ENCODE measurements at places on chromosomes 7 and 10.

- DNase-seq = no peak
Measured at GRCh38 chr7:146875981-146876380, 759.4 kb downstream of the CNTNAP2 start.

DNA sequence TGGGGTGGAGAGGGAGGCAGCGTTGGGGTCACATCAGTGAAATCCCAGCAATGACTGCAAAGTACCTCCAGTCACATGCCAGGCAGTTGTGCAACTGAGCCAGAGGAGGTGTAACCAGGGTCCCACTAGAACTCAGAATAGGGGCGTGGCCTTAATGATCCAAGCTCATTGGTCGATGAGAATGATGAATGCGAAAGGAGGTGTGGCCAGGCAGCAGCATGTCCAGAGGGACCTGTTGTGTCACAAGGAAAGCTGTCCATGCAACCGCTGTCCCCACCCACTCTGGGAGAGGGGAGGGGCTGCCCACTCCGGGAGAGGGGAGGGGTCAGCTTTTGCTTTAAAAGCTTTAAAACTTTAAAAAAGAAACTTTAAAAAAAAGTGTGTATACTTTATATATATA, 25.3 kb upstream of the MTPAP start:
- no peak for DNase-seq

GRCh38 chr7:2640482-2640830, 8.7 kb downstream of the TTYH3 start:
- no peak for DNase-seq

- DNase-seq = no peak
Measured at GRCh38 chr7:37730501-37730900, 46.9 kb downstream of the GPR141 start.

DNA sequence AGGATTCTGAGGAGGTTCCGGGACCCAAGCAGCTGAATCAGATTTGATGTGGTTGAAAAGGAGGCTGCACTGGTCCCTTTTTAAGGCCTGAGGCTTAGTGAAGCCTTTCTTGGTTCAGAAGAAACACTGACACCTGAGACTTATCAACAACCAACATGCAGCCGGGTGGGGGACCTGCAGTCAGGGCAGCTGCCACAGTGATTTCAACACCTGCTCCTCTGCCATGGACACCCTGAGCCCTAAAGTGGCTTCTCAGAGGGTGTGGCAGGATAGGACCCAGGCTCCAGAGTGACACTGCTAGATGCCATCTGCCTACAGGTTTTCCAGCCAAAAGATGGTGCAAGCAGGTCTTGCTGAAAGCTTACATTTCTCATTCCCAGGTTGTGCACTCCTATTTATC, 99.3 kb downstream of the COL13A1 start:
- no peak for DNase-seq

All from NT2/D1 (cell line).